A549 treated with GW870086 at 1 μM for 4 hours (cell line): ENCODE measurements at places on chromosomes 4 and X. TPM values are rescaled to one million over a fixed set of nuclear protein-coding genes. Genes with fewer than 3 reads are reported as not detected.

CXorf49 gene
- total RNA-seq: not detected in 5 replicates

SLC49A3 gene
- total RNA-seq: 0.08 to 0.39 TPM (median 0.14 TPM) in 4 of 5 replicates, not detected in the other

FGFBP1 gene
- total RNA-seq: 2.7 to 4.2 TPM (median 3.1 TPM) in 5 replicates

SLC34A2 gene
- total RNA-seq: 0.02 to 0.03 TPM (median 0.03 TPM) in 3 of 5 replicates, not detected in the others

ERCC6L gene
- total RNA-seq: 9.8 to 12.6 TPM (median 11.6 TPM) in 5 replicates

DDX53 gene
- not detected in 5 replicates for total RNA-seq

IBSP gene
- total RNA-seq: not detected in 5 replicates

SLC10A4 gene
- 4.5 to 7.6 TPM (median 7.4 TPM) in 5 replicates for total RNA-seq

MAP7D2 gene
- total RNA-seq: 5.4 to 6.5 TPM (median 5.9 TPM) in 5 replicates

GIMD1 gene
- not detected in 5 replicates for total RNA-seq

CENPE gene
- 4.6 to 8.9 TPM (median 6.9 TPM) in 5 replicates for total RNA-seq

FREM3 gene
- not detected in 5 replicates for total RNA-seq

PCDH11X gene
- total RNA-seq: not detected in 5 replicates

STPG2 gene
- not detected in 5 replicates for total RNA-seq

FLNA gene
- total RNA-seq: 1,320 to 1,681 TPM (median 1,555 TPM) in 5 replicates

FOXR2 gene
- not detected in 5 replicates for total RNA-seq

ATP11C gene
- 6.9 to 15.4 TPM (median 12.6 TPM) in 5 replicates for total RNA-seq

CTSO gene
- 0.54 to 1.2 TPM (median 0.85 TPM) in 5 replicates for total RNA-seq

FMR1NB gene
- not detected in 5 replicates for total RNA-seq

NMU gene
- 0.37 to 1.1 TPM (median 0.82 TPM) in 5 replicates for total RNA-seq

NXF2B gene
- total RNA-seq: not detected in 5 replicates

ETNPPL gene
- not detected in 5 replicates for total RNA-seq

NLGN3 gene
- 0.70 to 1.2 TPM (median 1.00 TPM) in 5 replicates for total RNA-seq

NKX6-1 gene
- total RNA-seq: 0.33 to 0.46 TPM (median 0.36 TPM) in 5 replicates

EGF gene
- total RNA-seq: 0.15 to 0.75 TPM (median 0.43 TPM) in 5 replicates

TRIM61 gene
- total RNA-seq: not detected in 5 replicates

ASB12 gene
- total RNA-seq: not detected in 5 replicates

KCND1 gene
- 0.72 to 1.2 TPM (median 1.1 TPM) in 5 replicates for total RNA-seq

SPANXB1 gene
- 2.0 to 2.7 TPM (median 2.3 TPM) in 5 replicates for total RNA-seq
